H9 (cell line): ENCODE measurements at places on chromosomes 7 and 10.

GRCh38 chr7:38659931-38660330 lies 28.8 kb upstream of the AMPH start:
- DNase-seq, result no peak

- no peak for DNase-seq
Observed at GRCh38 chr10:124559372-124560132, 97.9 kb downstream of the LHPP start.

DNA sequence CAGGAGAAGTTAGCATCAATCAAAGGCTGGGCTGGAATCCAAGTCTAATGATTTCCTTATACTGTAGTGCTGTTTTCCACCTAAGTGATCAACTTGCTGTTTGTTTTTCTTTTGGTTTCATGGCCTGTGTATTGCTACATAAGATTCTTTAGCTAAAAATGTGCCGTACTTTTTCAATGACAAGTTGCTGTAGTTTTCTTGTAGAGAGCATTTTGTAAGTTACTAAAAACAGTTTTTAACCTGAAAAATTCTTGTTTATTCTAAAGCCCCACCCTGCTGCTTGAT lies 1.3 kb downstream of the HELLS start:
- DNase-seq, result no peak

- DNase-seq, result no peak
Observed at GRCh38 chr7:93821463-93821862, 69.1 kb downstream of the TFPI2 start.
